Suppressor macrophage treated with lipopolysaccharide for 4 hours (primary cell): ENCODE measurements at places on chromosomes 5 and 9.

- peak; percentile 61 for DNase-seq
These were observed 75.6 kb upstream of the PCA3 start for GRCh38 chr9:76688471-76689238.

- DNase-seq = no peak
These were observed 211.2 kb downstream of the GOLPH3 start for GRCh38 chr5:31962871-31963307.

DNA sequence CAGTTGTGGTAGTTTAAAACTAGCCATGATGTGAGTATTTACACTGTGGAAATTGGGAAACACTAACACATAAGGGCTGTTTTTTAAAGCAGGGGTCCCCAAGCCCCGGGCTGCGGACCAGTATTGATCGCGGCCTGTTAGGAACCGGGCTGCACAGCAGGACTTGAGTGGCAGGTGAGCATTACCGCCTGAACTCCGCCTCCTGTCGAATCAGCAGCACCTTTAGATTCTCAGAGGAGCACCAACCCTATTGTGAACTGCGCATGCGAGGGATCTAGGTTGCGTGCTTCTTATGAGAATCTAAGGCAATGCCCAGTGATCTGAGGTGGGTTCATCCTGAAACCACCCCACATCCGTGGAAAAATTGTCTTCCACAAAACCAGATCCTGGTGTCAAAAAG, 127.8 kb downstream of the PCSK5 start:
- DNase-seq = no peak

DNA sequence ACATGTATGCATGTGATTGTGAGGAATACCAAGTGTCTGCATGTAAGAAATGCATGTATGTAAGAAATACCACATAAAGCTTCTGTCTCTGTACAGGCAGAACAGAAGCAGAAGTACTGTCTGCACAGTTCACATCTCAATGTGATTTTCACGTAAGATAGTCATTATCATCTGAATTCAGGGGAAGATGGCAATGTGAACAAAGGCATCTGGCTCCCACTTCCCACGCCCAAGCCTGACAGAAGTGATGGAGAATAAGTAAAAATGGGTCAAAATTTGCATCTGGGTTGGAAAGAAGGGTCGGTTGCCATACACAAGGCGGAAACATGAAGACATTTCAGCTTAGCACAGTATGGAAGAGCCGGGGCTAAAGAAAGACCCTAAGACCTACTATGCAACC, 71.7 kb downstream of the SUSD1 start:
- peak; percentile 31 for DNase-seq

DNA sequence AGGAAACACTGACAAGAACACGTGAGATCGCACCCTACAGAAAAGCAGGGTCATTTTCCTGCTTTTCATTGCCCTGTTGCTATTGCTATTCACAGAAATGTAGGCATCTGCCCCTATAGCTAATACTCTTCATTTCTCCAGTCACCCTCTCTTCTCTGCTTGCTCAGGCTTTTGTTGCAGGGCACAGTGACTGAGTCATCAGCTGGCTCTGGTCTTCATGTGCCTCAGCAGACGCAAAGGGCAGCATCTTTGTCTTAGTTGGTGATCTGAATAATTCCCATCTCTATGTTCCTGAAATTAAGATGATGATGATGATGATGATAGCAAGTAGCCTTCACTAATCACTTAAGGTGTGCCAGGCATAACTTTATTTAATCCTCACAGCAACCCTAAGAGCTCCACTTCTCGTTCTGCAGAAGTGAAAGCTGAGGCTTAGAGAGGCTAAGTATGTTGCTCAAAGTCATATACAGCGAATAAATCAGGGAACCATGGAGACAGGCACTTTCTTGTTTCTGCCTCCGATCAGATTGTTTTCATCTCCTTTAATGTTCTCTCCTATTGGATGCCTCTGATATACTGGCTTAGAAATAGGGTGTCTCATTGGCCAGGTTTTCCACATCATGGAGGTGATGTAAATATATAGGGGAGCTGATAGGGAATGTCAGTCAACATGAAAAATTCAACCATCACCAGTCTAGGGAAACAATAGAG, 133.0 kb upstream of the STK32A start:
- no peak for DNase-seq

- DNase-seq = no peak
These were observed 99.8 kb downstream of the STRBP start for GRCh38 chr9:123168586-123168985.

- peak; percentile 27 for DNase-seq
These were observed 42.4 kb upstream of the TJP2 start for GRCh38 chr9:69131682-69132081.

DNA sequence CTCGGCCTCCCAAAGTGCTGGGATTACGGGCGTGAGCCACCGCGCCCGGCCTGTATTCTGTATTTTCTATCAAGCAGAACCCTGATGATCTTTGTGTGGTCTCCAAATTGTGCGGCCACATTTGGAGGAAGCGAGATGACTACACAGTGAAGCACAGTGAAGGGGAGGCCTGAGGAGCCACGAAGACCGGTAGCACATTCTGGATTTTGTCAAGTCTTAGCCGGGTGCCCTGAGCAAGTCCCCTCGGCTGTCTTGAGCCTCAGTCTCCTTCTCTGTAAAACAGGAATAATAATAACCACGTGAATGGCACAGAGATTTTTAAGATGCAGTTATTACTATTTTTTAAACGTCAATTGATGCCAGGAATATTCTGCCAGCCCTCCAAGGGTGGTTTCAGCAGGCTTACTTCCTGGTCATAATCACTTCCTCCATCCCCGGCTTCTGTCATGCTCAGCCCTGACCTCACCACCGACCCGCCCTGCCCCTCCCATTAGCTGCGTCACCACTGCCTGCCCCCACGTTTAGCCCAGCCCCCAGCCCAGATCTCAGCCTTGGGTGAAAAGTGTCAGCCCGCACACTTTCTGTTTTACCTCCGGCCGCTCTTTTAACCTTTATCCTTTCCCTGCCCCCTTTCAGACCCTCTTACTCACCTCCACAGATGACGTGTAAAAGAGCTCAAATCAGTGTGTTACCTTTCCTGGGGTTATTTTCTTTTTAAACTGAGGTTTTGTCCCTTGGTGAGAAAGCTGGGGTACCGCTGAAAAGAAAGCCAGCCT, 27.0 kb upstream of the ERGIC1 start:
- DNase-seq = peak; percentile 97

- no peak for DNase-seq
These were observed 40.6 kb downstream of the PHAX start for GRCh38 chr5:126641387-126641786.

DNA sequence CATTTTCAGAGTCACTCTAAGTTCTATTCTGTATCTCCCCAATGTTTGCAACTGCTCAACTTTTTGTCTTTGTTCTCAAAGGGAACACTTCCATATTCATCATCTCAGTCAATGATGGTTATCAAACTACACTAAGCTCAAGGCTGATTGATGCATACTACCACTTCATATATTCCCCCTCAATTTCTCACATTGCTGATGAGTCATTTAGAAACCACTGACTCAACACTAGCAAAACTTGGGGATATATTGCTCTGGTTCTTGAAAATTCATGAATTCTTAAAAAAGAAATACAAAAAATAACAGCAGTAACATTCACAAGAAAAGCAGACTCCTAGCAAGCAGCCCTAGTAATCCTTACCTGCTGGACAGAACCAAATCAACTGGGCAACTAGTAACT, 52.2 kb downstream of the ABHD17B start:
- DNase-seq = peak; percentile 7

DNA sequence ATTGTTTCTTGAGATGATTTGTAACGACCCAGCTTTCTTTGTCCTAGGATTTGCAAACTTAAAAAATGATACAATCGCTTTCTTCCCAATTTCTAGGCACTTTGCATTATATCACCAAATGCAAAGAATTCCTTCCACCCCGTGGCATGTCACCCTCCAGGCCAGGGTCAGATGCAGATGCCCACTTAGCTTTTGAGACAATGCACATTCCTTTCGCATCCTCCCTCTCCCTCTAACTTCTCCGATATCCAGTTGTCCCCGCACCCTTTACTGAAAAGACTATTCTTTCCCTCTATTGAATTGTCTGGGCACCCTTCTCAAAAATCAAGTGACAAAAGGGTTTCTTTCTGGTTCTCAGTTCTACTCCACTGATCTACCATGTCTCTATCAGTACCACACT, 17.3 kb downstream of the RNF130 start:
- no peak for DNase-seq

DNA sequence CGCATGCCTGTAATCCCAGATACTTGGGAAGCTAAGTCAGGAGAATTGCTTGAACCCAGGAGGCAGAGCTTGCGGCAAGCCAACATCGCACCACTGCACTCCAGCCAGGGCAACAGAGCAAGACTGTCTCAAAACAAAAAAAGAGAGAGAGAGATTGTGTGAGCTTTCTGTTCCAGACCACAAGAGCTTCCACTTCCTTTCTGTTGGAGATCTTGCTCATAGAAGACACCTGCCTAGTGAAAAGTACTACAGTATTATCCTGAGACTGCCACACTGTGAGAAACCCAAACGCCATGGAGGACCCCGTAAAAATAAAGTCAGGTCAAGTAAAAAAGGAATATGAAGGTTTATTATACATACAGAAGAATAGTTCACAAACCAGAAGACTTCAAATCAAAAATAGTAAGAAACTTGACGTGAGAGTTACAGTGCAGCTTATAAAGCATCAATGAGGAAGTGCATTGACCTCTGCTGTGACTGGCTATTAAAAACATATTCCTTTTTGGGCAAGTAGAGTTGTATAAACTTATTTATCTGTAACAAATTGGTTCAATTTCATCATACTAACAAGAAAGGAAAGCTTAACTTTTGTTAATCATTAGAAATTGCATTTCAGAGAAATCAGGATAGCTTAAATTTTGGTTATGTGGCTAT, 4.3 kb upstream of the EMB start:
- no peak for DNase-seq
